MG63 (cell line): ENCODE measurements at places on chromosomes 12 and 14.

- DNase-seq = no peak
These were observed 87.3 kb downstream of the TMX1 start for GRCh38 chr14:51327376-51327775.

DNA sequence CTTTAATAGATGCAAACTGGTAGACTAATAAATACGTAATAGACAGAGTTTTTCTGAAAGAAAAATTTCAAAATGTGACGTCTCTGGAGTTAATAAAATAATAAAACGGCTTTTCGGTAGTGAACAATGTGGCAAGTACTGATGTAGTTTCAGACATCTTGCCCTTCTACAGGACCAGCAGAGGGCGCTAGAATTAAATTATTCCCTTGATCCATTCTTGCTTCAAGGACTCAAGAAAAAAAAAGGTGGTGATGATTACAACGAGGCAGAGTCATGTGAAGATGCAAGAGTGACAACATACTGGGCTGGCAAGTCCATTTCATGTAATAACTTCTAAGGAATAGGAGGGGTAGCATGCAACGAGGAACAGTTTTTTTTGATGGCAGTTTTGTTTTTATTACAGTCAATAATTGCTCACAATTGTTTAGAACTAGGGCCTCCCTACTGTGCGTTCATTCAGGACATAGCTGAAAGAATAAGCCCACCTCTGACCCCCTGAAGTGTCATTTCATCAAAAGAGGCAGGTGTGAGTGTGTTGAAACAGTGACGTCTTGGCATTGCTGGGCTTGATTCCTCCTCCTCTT is 101.0 kb upstream of the GZMB start:
- DNase-seq = no peak

- DNase-seq = no peak
These were observed 224.9 kb downstream of the FBXL14 start for GRCh38 chr12:1369460-1369859.

DNA sequence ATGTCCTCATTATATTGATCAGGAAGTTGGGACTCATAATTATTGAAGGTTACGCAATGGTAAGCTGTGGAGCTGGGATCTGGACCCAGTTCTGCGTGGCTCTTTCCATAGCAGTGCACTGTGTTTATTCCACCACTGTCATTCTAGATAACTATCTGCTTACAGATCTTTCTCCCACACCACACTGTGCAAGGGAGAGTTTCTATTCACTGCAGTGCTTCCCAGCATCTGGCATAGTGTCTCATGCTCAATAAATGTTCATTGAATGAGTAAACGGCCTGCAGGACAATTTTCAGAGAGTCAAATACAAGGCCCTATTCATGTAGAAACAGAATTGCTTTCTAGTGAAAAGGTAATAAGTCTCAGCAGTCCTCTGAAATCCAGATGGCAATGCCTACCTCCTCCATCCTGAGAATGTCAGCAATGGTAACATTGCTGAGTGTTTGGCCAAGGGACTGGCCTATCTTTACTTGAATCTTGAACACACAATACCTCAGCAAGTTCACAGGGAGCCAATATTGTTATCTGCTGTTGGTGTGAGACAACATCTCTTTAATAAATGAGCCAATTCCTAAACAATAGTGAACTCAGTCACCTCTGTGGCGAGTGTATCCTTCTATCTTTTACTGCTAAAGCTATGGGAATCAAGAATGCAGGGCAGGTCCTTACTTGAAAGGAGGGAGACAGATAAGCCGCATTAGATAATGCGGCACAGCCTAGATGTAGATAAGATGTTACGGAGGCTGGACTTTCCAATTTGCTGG is 332.4 kb upstream of the PRICKLE1 start:
- no peak for DNase-seq

DNA sequence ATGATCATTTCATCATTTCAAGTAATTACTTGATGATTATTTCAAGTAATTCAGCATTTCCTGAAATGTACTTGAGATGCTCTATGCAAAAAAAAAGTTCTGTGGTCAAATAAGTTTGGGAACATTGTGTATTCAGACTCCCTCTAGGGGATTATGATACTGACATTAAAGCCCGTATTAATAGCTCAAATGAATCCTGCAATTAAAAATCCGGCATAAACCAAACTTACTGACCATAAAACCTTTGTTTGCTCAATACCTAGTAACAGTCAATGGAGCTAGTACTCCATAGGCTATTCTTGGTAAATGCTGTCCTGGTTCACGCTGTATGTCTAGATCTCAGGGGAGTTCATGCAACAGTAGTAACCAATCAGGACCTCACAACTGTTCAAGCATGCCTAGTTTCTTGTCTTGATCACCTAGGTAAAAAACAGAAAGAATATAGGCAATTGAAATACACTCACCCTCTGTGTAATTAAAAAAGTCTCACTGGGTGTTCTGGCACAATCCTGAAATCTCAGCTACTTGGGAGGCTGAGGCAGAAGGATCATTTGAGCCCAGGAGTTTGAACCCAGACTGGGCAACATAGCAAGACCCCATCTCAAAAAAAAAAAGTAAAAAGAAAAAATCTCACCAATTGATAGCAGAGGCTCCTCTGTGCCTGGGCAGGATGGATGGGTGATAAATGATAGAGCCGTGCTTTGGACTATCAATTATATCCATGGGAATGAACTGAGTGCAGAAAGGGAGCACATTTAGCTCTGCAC is 14.1 kb downstream of the ALDH1L2 start:
- no peak for DNase-seq

- DNase-seq = no peak
These were observed 23.7 kb downstream of the FOXN3 start for GRCh38 chr14:89393222-89393745.

GRCh38 chr14:46323404-46323762 is 328.2 kb downstream of the RPL10L start:
- no peak for DNase-seq

GRCh38 chr14:26598672-26599131 is 869 bp upstream of the NOVA1 start:
- DNase-seq = no peak

DNA sequence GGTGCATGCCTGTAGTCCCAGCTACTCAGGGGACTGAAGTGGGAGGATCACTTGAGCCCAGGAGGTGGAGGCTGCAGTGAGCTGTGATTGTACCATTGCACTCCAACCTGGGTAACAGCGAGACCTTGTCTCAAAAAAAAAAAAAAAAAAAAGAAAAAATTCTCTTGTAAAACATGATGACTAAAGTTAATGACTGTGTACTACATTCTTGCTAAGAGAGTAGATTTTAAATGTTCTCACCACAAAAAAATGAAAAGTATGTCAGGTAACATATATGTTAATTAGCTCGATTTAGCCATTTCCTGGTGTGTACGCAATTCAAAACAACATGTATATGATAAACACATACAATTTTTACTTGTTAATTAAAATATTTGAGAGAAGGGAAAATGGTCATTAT is 480.7 kb upstream of the RGS6 start:
- DNase-seq = no peak

DNA sequence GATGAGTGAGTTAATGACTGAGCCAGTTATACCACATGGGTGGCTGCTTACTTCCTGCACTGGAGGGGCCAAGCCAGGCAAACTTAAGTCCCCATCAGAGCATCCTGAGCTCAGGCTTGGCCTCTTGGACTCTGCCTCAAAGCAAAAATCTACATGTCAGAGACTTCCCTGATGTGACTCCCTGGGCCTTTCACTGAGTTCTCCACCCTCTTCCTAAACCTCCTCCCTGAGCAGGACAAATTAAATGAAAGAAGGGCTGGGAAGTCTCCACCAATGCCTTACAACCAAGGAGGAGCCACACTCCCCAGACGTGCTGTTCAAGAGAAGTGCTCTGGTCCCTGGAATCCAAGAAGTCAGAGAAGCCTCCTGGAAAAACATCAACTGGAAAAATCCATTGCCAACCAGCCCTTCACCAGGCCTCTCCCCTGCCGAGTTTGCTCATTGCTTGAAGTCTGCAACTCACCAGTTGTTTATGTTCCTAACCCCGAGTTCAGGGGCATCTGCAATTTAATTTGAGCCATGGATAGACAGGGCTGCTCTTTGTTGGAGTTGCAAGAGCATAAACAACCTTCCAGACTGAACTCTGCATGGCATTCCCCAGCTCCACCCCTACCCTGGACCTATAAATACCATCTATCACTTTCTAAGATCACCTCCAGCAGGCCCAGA is 160.5 kb downstream of the ANO2 start:
- no peak for DNase-seq

DNA sequence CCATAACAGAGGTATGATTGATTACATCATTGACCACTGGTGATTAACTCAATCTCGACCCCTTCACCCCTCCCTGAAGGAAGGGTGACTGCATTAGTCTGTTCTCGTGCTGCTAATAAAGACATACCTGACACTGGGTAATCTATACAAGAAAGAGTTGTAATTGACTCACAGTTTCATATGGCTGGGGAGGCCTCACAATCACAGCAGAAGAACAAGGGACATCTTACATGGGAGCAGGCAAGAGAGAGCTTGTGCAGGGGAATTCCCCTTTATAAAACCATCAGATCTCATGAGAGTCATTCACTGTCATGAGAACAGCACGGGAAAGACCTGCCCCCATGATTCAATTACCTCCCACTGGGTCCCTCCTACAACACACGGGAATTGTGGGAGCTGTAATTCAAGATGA is 55.9 kb upstream of the TMCC3 start:
- DNase-seq = no peak

- no peak for DNase-seq
These were observed 262.0 kb downstream of the MED13L start for GRCh38 chr12:116015525-116015924.
